ENCODE measurements at places on chromosomes 5 and 9.

- no peak for DNase-seq
Observed at GRCh38 chr5:19880458-19880857, 107.5 kb downstream of the CDH18 start.

DNA sequence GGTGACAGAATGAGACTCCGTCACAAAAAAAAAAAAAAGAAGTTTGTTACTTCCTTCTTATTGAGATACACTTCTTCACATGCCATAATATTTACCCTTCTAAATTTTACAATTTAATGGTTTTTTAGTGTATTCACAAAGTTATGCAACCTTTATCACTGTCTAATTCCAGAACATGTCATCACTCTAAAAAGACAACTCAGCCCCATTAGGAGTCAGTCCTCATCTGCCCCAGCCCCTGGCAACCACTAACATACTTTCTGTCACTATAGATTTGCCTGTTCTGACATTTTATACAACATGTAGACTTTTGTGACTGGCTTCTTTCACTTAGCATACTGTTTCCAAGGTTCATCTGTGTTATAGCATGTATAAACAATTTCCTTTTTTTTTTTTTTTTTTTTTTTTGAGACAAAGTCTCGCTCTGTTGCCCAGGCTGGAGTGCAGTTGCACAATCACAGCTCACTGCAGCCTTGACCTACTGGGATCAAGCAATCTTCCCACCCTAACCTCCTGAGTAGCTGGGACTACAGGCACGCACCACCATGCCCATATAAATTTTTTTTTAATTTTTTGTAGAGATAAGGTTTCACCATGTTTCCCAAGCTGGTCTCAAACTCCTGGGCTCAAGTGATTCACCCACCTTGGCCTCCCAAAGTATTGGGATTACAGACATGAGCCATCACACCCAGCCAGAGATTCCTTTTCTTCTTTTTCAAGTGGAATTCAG, 18.0 kb downstream of the AQP3 start:
- DNase-seq: no peak

DNA sequence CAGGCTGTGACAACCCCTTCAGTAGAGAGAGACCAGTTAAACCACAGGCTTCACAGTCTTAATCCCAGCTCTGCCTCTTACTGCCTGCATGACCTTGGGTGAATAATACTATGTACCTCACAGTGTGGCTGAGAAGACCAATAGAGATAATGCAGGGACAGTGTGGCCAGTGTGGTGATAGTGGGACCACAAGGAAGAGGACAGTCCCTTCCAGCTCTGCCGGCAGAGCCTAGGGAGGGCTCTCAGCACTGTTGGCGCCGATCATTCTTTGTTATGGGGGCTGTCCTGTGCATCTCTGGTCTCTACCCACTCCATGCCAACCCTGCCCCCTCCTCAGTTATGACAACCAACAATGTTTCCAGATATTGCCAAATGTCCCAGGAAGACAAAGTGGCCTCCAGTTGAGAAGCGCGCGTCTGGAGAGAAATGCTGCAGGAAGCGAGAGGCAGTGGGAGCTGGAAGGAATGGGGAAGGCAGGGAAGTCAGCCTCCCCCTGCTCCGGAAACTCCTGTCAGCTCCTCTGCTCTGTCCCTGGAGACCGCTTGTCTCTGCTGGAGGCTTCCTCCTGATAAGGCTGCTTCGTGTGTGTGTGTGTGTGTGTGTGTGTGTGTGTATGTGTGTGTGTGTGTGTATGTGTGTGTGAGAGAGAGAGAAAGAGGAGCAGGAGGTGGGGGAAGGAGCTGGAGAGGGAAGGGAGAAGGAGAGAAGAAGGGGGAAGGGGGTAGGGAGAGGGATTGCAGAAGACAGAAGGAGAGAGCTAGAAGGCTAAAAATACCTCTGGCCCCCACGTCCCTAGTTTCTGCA, 31.8 kb upstream of the FABP6 start:
- no peak for DNase-seq

DNA sequence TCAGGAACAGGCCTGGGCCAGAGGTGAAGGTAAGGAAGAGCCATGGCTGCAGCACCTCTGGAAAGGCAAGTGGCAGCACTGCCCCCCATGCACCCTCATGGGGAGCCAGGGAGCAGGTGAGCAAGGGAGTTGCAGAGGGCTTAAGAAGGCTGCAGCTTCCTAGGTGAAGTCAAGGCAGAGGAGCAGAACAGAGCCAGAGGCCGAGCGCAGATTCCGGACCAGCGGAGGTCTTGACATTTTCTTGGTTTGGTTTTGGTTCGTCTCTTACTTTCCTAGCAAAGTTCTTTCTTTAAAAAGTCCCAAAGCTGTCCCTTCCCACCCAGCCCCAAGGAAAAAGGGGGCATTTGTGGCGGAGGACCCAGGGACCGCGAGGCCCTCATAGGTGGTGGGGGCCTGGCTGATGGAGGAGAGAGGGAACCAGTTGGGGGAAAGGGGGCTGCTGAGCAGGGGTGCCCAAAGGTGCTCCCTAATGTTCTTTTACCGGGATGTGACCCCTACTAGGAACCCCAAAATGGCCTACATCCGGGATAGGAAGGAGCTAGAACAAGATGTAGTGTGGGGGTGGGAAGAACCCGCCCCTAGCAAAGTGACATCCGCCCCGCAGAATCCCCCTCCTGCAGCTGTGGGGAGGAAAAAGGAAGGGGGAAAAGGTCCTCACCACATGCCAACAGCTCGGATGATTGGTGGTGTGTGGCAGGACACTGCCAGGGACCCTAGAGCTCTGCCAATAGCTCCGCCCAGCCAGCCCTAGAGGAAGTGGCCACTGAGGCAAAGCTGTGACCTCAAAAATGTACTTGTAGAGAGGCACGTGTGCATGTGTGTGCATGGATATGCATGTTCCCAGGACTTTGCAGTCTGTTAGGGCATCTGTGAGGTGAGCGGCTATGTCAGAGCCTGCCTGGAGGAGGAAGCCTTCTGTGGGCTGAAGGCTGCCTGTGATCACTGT, 914 bp upstream of the CD72 start:
- DNase-seq: no peak

- DNase-seq: peak; percentile 34
Observed at GRCh38 chr5:163379298-163380155, 57.9 kb upstream of the CCNG1 start.

- DNase-seq: no peak
Observed at GRCh38 chr5:8560776-8561175, 691.8 kb downstream of the MTRR start.

DNA sequence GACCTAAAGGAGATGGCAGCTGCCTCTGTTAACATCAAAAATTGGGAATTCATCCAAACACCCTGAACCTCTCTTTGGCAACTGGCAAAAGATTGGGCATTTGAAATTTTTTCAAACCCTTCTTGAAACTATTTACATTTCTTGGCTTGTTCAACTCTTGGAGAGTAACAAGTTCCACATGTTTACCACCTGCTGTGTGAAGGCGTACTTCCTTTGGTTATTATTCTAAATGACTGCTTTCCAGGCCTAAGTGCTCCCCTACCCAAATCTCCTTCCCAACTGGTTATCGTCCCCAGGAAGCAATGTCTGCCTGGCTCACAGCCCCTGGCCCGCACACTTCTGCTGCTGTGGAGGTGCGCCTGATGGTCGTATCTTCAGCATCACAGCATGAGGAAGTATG, 422.7 kb downstream of the DMAC1 start:
- DNase-seq: no peak

- no peak for DNase-seq
Observed at GRCh38 chr5:51214746-51215145, 168.5 kb upstream of the ISL1 start.
